ENCODE measurements at places on chromosomes 6 and 20.

DNA sequence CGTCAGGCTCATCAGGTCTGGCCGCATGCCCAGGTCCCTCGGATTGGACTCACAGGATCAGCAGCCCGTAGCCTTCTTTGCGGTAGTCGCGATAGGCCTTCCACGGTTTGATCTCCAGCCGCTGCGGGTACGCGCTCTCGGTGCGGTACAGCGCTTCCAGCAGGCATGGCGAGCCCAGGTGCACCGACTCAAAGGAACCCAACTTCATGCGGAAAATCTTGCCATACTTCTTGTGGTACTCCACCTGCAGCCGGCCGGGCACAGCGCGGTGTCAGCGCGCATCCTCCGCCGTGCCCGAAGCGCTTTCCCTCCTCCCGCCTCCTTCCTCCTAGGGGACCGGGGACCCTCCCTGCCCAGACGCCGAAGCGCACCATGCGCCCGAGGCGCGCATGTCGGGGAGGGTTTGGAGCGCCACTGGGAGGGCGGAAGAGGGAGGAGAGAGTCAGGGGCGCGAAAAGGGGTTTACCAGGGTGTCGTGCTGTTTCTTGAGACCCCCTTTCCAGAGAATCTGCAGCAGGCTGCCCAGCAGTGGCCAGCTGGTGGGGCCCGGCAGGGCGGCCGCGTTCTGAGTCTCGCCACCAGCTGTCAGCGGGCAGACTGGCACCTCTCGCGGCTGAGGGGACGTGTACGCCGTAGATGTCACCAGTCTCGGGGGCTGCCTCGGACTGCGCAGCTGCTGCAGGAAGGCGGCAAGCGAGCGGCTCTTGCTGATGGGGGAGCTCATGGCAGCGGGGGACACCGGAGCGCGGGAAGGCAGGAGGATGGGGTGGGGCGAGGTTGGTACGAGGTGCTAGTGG is 732 bp downstream of the CYP24A1 start:
- DNase-seq, result no peak

DNA sequence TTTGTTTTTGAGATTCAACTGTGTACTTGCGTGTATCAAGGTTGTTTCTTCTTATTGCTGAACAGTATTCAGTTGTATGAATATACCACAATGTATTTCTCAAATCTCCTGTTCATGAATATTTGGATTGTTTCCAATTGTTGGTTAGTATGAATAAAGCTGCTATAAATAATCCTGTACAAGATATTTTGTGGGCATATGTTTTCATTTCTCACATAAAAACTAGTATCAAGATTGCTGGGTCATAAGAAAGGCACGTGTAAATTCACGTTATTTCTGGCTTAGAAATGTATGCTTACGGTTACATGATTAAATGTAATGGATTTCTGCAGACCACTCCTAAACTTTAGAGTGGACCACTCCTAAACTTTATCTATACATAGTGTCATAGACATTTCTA is 96.6 kb downstream of the BTBD3 start:
- DNase-seq, result no peak

GRCh38 chr20:13791540-13792459 is 7.0 kb downstream of the NDUFAF5 start:
- DNase-seq, result no peak

- DNase-seq, result peak; percentile 29
These were observed 433.3 kb downstream of the UTRN start for GRCh38 chr6:144718431-144718830.

DNA sequence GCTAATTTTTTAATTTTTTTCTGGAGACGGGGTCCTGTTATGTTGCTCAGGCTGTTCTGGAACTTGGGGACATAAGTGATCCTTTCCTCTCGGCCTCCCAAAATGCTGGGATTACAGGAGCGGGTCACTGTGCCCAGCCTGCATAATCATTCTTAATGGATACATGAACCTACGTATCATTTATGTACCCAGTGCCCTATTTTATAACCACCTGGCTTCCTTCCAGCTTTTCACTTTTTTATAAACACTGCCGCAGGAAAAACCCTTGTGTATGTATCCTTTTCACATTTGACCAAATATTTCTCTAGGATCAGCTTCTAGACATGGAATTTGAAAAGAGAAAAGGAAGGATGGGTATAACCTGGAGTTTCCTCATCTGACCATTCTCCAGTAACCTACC is 85.6 kb upstream of the RIN2 start:
- no peak for DNase-seq

GRCh38 chr6:168782187-168782751 is 341.3 kb downstream of the SMOC2 start:
- DNase-seq, result no peak

GRCh38 chr6:41449399-41450245 is 96.6 kb upstream of the FOXP4 start:
- peak; percentile 47 for DNase-seq

GRCh38 chr6:131146865-131147264 is 11.6 kb downstream of the AKAP7 start:
- DNase-seq, result no peak

GRCh38 chr20:829551-829950 is 4.0 kb upstream of the FAM110A start:
- no peak for DNase-seq

GRCh38 chr6:47875593-47875992 is 93.8 kb downstream of the OPN5 start:
- DNase-seq, result no peak

DNA sequence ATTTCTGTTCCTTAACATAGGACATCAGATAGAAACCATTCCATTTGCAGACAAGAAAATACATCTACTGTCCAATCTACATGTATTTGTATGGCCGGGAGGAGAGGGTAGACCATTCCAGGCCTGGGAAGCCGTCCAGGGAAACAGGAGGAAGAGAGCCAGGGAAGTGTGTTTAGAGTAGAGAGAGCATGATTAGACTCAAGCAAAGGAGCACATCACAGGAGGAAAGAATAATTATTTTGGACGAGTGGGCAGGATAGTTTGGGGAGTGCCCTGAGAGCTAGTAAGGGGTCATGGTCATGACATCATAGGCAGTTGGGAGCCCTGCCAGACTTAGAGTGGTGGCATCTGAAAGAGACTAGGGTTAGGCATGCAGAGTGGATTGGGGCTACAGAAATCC is 250.0 kb downstream of the HIVEP2 start:
- DNase-seq, result no peak

GRCh38 chr20:1778338-1778737 is 116.9 kb upstream of the SIRPA start:
- DNase-seq, result no peak

DNA sequence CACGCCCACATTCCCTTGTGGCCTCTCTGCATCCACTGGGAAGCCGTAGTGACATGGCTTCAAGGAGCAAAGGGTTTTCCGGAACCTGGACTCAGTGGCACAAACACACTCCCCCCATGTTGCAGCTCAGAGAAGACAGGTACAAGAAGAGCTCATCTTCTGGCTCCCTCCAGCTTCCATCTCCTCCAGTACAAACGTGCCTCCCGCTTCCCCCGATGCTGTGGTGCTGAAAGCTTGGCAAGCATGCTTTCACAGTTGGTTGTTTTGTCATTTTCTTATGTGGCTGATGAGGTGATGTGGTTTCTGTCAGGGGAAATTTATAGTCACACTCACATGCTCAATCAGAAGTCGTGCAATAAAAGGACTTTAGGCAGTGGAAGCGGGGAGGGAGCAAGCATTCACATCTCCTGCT is 258.5 kb downstream of the KIF16B start:
- DNase-seq, result no peak

GRCh38 chr6:139764498-139764986 is 390.1 kb upstream of the CITED2 start:
- peak; percentile 89 for DNase-seq

DNA sequence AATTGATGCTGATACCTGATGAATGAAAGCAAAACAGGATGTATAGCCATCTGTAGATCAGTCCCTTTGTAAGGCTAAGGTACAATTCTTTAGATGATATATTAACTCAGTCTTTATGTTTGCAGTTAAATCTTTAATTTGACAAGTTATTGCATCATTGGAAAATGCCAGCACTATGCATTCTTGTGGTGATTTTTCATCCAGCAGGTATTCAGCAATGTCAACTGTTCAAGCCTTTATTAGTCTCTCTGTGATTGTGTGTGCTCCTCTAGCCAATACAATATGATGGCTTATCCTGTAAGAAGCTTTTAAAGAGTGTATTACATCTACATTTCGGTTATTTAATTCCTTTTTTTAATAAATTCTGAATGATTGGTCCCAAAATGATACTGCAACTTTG is 34.3 kb downstream of the HLA-DMB start:
- DNase-seq, result peak; percentile 20

GRCh38 chr20:23145281-23145700 is 59.2 kb upstream of the CD93 start:
- peak; percentile 75 for DNase-seq

GRCh38 chr20:45589725-45590124 is 10.6 kb upstream of the WFDC8 start:
- no peak for DNase-seq

GRCh38 chr20:13898012-13898612 is 92.3 kb downstream of the SEL1L2 start:
- DNase-seq, result peak; percentile 24

DNA sequence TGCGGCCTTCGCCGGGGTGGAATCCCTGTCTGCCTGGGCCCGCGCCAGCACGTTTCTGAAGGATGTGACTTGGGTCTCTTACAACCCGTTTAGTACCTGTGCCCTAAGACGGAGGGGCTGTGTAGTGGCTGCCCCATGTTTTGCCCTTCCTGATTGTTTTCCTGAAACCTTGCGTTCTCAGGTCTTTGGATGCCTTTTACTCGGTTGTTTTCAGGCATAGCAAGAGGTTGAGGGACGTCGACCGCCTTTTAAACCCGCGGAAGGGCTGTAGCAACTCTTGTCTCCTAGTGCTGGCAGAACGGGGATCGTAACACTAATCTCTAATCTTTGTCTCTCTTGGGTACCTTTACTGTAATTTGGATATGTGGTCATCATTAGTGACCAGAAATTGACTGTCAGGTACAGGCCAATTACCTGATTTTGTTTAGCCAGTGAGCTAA is 706 bp upstream of the NANP start:
- no peak for DNase-seq

- DNase-seq, result no peak
These were observed 148.8 kb downstream of the ARID1B start for GRCh38 chr6:156925718-156926607.

DNA sequence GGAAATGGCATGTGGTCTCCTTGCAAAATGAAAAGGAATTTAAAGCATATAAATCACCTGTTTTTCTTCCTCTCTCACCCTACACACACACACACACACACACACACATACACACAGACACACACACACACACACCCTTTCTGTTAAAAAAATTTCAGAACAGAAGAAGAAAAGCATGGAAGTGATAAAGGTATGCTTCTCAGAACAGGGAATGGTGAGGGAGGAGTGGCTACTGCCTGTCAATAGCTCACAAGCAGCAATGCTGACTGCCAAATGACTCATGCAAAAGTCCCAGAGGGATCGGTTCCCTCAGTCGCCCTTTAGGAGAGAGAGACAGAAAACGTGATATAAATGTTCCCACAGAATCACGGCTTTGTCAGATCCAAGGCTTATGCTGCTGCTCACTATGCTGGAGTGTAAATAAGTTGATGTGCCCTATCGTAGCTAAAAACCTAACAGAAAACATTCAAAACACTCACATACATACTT is 102.6 kb downstream of the IBTK start:
- DNase-seq, result peak; percentile 75

- no peak for DNase-seq
These were observed 815 bp upstream of the ITPR3 start for GRCh38 chr6:33620158-33620855.

- no peak for DNase-seq
These were observed 18.7 kb downstream of the POFUT1 start for GRCh38 chr20:32226391-32226790.

- DNase-seq, result no peak
These were observed 1073.0 kb upstream of the MAP3K7 start for GRCh38 chr6:91659891-91660290.

- no peak for DNase-seq
These were observed 73.0 kb upstream of the OPRM1 start for GRCh38 chr6:153966001-153966400.

- no peak for DNase-seq
These were observed 137.3 kb upstream of the SNX9 start for GRCh38 chr6:157685596-157686280.

GRCh38 chr20:45913116-45913515 is 1.2 kb upstream of the PLTP start:
- no peak for DNase-seq

DNA sequence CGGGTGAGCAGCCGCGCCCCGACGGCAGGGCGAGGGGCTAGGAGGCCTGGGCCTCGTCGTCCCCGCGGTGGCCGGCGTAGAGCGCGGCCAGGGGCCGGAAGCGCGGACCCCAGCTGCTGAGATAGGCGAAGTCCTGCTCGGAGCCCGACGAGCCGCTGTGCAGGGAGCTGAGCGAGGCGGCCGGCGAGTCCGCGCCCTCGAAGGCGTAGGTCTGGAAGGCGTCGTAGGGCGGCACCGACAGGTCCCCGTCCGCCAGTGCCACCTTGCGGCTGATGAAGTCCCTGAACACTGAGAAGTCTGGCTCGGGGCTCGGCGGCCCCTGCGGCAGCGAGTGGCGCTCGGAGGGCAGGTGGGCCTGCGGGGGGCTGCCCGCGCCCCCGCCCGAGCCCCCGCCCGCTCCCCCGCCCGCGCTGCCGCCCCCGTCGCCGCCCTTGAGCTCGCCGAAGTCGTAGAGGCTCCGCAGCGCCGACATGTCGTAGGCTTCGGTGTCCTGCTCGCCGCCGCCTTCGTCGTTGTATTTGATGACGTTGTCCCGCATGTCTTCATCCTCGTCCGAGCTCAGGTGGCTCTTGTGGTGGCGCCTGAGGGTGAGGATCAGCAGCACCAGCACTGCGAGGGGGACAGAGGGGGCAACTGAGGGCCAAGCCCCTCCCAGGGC is 56.5 kb downstream of the CD40 start:
- DNase-seq, result peak; percentile 73

DNA sequence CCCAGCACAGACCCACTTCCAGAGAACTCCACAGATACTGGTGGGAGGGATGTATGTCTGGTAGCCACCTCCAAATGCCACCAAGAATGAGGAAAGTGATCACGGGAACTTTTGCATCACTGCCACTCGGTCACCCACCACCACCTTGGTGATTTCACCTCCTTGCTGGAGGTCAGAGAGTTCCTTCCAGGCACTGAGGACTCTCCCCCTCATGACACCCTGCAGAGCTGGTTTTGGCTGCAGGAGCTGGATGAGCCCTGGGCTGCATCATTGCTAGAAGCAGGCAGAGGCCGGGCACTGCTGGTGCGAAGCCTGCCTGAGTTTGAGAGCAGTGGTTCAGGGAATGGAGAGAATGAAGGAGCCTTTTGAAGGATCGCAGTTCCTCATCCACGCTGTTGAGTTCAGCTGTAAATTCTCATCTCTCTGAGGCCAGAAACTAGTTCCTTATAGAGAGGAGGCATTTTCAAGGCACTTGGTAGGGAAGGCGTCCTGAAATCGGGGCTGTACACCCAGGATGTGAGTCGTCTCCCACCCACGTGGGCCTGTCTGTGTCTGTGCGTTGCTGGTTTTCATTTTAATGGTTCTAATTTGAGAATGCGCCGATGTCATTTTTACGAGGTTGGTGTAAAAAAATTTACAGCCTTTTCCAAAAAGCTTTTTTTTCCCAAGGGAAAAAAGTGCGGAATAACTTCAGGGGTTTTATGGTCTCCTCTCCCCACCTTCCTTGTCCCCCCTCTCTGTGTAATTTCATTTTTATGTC is 25.0 kb downstream of the FOXP4 start:
- DNase-seq, result no peak
